GM23338 (cell line): ENCODE measurements at places on chromosomes 7 and 10. TPM values are rescaled to one million over a fixed set of nuclear protein-coding genes. Genes with fewer than 3 reads are reported as not detected.

Gene DDX50
- 33.0 and 37.2 TPM in 2 replicates for polyA plus RNA-seq

Gene TRIM24
- 61.2 and 67.0 TPM in 2 replicates for polyA plus RNA-seq

GRCh38 chr10:93280699-93281366, 201.3 kb downstream of the MYOF start:
- H3K27me3 ChIP-seq: no peaks in the 10 kb centered on the region
- peaks cover 34% of the 10 kb centered on the region; the same call in 1 of the 2 replicates for H3K4me1 ChIP-seq
- peak overlapping the region; percentile 98 for H3K27ac ChIP-seq
- no peaks in the 10 kb centered on the region for H3K36me3 ChIP-seq

GRCh38 chr10:131546086-131546810, 234.7 kb upstream of the TCERG1L start:
- no peaks in the 10 kb centered on the region for H3K4me1 ChIP-seq
- no peaks in the 10 kb centered on the region for H3K36me3 ChIP-seq
- H3K27ac ChIP-seq: no peak overlapping the region
- no peak overlapping the region for H3K4me3 ChIP-seq

DNA sequence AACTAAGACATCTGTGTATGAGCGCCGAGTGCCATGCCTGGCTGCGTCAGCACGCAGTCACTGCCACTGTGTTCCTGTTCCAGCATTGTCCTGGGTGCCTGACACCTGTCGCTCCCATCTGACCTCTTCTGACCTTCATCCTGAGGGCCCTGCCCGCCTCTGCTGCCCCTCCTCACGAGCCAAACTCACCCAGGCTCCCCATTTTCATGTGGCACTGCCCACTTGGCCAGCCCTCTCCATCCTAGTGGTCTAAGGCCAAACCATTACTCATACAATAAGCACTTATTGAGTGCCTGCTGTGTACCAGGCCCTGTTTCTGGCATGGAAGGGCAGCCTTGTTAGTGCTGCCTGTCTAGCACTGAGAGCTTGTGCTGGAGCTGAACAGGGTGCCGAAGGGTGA, 77.2 kb upstream of the PCBD1 start:
- H3K4me3 ChIP-seq: no peak overlapping the region
- no peak overlapping the region for H3K27ac ChIP-seq
- H3K27me3 ChIP-seq: no peaks in the 10 kb centered on the region
- H3K36me3 ChIP-seq: no peaks in the 10 kb centered on the region
